ENCODE measurements at places on chromosomes 1 and 21.

GRCh38 chr1:41483001-41483850 lies 1.3 kb downstream of the EDN2 start:
- DNase-seq, result no peak

DNA sequence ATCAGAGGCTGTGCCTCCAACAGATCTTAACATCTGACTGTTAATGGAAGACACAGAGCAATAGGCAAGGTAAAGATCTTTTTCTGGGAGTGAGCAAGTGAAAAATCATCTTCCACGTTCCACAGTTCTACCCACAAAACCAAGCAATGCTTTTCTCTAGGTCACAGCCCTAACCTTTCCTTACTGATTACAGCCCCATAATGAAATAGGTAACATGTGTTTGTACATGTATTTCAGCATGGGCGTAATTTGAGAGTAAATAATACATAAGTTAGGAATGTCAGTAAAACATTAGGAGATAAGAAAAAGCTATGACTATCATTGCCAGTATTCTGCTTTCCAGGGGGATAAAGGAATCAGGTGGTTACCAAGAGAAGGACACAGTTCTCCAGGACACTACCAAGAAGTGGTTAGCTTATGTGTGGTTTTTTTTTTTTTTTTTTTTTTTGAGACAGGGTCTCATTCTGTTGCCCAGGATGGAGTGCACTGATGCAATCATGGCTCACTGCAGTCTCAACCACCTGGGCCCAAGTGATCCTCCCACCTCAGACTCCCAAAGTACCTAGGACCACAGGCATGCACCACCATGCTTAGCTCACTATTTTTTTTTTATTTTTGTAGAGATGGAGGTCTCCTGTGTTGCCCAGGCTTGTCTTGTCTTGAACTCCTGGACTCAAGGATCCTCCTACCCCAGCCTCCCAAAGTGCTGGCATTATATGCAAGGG lies 72.0 kb downstream of the DAP3 start:
- DNase-seq, result no peak

DNA sequence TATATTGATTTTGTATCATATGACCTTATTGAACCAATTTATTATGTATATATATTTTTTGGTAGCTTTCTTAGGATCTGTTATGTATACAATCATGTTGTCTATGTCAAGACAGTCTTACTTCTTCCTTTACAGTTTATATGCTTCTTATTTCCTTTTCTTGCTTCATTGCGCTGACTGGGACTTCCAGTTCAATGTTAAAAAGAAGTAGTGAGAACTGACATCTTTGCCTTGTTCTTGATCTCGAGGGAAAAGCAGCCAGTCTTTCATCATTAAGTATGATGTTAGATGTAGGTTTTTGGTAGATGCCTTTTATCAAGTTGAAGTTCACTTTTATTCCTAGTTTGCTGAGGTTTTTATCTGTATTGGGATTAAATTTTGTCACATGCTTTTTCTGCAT lies 17.5 kb downstream of the MAN1C1 start:
- no peak for DNase-seq

GRCh38 chr1:71770121-71770520 lies 512.2 kb downstream of the NEGR1 start:
- no peak for DNase-seq

DNA sequence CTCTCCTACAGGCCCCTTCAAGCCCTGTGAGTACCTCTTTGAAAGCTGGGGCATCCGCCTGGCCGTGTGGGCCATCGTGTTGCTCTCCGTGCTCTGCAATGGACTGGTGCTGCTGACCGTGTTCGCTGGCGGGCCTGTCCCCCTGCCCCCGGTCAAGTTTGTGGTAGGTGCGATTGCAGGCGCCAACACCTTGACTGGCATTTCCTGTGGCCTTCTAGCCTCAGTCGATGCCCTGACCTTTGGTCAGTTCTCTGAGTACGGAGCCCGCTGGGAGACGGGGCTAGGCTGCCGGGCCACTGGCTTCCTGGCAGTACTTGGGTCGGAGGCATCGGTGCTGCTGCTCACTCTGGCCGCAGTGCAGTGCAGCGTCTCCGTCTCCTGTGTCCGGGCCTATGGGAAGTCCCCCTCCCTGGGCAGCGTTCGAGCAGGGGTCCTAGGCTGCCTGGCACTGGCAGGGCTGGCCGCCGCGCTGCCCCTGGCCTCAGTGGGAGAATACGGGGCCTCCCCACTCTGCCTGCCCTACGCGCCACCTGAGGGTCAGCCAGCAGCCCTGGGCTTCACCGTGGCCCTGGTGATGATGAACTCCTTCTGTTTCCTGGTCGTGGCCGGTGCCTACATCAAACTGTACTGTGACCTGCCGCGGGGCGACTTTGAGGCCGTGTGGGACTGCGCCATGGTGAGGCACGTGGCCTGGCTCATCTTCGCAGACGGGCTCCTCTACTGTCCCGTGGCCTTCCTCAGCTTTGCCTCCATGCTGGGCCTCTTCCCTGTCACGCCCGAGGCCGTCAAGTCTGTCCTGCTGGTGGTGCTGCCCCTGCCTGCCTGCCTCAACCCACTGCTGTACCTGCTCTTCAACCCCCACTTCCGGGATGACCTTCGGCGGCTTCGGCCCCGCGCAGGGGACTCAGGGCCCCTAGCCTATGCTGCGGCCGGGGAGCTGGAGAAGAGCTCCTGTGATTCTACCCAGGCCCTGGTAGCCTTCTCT lies 23.5 kb downstream of the UBE2T start:
- DNase-seq, result no peak

- DNase-seq, result no peak
Measured at GRCh38 chr21:37341254-37341960, 25.2 kb upstream of the DYRK1A start.

- no peak for DNase-seq
Measured at GRCh38 chr1:86926883-86927282, 12.4 kb downstream of the HS2ST1 start.

DNA sequence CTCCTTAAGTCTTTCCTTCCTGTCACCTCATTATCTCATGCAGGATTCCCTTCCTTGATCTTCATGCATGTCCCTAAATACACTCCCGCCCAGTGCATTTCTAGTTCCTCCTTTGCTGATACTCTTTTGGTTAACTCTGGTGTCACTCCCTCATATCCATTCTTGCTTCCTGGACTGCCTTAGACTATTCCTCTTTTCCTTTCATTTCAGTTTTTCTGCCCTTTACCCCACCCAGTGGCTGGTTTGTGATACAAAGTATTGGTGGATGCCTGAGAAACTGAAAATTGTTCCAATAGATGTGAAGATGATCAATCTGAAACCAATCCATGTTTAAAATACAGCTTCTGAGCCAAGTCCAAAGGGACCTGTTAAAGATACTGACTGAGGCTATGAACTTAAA lies 553.8 kb upstream of the CAMK1G start:
- no peak for DNase-seq

GRCh38 chr1:100671601-100672000 lies 47.9 kb upstream of the VCAM1 start:
- no peak for DNase-seq

- DNase-seq, result no peak
Measured at GRCh38 chr21:45800339-45801080, 157.0 kb downstream of the PCBP3 start.

GRCh38 chr1:24415910-24416665 lies 486 bp downstream of the NIPAL3 start:
- DNase-seq, result no peak

GRCh38 chr21:27423906-27424595 lies 457.2 kb upstream of the ADAMTS5 start:
- no peak for DNase-seq

DNA sequence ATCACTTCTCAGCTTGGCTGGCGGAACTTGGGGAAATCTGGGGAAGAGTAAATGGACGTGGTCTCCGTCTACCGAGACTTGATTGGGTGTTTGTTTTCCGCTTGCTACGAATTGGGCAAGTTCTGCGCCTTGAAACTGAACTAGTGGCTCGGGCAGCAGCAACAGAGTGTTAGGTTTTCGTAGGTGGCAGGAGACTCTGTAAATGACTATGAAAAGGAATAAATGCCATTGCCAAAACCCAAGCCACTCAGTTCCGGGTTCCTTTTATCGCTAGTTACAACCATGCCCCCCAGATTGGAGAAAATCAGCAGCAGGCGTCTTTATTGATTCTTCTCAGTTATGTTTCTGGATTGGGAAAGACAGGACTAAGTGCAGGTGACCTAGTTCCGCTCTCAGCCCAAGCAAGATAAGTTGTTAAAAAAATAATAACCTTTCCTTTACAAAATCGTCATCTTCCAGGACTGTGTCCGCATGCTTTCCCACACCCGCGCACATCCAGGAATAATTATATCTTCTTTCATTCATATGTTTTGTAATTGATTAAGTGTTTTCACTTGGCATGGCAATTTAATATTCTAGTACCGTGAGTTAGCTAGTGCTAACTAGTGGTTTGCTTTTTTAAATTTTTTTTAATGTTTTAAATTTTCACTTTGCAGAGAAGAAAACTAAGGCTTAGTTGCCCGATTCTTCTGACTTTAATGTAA lies 3.4 kb downstream of the LHX9 start:
- DNase-seq, result no peak

GRCh38 chr1:94949681-94950661 lies 23.1 kb upstream of the CNN3 start:
- DNase-seq, result no peak

- no peak for DNase-seq
Measured at GRCh38 chr1:158020886-158021620, 27.6 kb downstream of the KIRREL1 start.

DNA sequence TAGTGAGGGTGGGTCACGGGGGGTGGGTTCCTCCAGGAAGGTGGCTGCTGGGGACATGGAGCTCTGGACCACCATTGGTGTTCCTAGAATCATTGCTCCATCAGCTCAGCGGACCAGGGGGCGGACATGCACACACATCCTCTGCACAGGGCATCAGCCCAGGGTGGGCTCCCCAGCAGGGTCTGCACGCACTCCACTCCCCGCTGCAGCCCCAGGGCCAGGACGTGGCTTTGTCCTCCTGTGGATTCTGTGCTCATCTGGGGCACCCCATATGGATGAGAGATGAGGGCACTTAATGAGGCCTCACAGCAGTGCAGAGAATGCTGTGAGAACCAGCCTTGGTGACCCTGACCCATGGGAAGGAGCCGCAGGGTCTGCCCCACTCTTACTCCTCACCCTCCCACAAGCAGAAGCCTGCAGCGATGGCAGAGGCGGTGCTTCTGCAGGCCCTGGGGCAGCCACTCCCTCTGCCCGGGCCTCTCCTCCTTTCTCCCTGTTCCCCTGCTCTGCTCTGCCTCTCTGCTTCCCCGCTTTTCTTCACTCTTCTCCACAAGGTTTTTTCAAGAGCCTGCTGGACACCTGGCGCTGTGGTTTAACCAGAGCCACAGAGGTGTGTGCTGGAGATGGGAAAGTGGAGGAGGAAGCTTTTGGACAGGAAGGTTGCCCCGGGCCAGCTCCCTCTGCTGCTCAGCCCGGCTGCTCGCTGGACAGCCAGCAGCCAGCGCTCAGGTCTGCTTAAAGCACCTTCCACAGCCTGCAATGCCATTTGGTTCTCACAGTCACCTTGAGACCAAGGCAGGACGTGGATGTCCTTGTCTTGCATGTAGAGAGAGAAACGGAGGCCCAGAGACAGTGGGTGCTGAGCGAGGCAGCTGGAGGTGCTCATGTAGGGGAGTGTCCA lies 26.3 kb upstream of the PCBP3 start:
- DNase-seq, result no peak

GRCh38 chr1:226473325-226473724 lies 65.4 kb upstream of the PARP1 start:
- DNase-seq, result no peak

DNA sequence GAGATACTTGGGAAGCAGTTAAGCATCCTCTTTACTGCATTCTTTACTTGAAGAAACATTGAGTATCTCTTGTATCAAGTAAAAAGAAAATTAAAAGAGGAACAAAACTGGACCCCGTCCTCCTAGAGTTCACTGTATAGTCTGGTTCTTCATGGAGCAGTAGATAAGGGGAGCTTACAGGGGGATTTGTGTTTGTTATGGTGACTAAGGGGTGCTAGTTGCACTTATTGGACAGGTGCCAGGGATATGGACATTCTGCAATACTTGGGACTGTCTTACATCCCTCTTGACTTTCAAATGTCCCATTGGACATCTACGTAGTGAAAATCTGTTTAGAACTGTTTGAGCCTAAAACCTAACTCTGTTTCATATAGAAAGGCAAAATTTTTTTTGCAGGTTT lies 67.2 kb downstream of the ALG14 start:
- DNase-seq, result no peak

DNA sequence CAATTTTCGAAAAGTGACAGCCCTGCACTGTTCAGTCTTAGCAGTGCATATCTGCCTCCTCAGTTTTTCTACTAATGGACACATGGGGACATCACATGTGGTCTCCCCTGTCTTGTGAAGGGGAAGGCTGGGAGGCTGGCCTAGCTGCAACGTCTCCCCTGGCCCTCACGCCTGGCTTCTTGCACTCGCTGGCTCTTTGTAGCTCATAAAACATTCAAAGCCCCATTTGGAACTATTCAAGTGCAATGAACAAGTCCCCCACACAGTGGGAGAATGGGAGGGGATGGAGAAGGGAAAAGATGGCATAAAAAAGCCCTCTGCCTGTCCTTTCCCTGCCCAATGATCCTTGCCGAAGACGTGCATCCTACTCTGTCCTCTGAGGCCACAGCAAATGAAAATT lies 73.6 kb downstream of the PGBD5 start:
- DNase-seq, result no peak

DNA sequence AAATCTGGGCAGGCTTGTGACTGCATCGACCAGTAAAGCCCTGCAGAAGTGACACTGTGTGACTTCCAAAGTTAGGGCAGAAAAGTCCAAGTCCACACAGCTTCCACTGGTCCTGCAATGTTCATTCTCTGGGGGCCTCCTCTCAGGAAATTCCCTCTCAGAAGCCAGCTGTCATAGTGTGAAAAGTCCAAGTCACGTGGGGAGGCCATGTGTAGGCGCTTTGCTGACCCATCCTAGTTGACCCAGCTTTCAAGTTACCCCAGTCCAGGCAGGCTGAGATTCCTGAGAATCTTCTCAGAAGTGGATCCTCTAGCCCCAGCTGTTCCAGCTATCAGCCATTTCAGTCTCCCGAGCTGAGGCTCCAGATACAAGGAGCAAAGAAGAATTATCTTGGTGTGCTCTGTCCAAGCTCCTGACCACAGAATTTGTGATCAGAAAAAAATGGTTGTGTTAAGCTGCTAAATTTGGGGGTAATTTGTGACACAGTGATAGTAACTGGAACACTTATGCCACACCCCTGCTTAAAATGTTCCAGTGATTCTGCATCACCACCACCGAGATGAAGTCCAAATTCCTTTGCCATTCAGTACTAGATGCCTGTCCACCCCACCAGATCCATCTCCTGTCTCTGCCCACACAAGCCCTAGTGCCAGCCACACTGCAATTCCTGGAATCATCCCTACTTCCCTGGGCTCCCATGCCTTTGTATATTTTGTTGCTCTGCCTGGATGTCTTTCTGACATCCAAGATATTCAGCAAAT lies 2.5 kb upstream of the STUM start:
- no peak for DNase-seq

DNA sequence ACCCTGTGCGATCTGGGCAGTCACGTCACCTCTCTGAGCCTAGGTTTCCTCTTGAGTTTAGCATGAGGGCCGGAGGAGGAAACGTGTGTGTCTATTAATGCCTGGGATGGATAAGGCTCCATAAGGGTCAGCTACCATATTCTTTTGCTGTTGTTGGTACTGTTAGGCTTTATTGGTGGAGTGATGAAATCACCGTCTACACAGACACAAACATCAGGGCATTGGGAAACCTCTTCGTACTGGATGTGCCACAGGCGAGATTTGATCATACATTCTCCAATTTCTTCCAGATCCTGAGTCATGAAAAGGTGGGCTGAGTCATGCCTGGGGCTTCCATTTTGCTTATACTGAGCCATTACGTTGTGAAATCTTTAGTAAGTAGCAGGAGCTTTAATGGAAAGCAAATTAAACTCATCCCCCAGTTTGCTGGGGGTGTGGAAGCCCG lies 24.9 kb upstream of the GRHL3 start:
- DNase-seq, result no peak
